ENCODE measurements at places on chromosomes 3 and 15.

- no peak for DNase-seq
These were observed 213.8 kb downstream of the NR1D2 start for GRCh38 chr3:24158761-24159454.

DNA sequence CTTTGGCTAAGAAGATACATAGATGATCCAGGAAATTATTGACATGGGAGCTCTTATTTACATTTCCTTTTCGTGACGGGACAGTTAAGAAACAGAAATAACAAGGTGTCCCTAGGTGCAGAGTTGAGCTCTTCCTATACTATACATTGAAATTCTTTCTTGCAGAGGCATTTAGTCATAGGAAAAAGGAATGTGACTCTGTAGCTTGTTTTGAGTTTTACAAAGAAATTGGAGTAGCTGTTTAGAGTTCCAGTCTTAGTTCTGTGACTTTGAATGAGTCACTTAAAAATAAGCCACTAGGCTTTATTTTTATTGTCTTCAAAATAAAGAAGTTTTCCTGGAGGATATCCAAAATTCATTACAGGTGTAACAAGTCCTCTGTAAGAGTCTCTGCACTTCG lies 723.5 kb upstream of the SGO1 start:
- DNase-seq = no peak

DNA sequence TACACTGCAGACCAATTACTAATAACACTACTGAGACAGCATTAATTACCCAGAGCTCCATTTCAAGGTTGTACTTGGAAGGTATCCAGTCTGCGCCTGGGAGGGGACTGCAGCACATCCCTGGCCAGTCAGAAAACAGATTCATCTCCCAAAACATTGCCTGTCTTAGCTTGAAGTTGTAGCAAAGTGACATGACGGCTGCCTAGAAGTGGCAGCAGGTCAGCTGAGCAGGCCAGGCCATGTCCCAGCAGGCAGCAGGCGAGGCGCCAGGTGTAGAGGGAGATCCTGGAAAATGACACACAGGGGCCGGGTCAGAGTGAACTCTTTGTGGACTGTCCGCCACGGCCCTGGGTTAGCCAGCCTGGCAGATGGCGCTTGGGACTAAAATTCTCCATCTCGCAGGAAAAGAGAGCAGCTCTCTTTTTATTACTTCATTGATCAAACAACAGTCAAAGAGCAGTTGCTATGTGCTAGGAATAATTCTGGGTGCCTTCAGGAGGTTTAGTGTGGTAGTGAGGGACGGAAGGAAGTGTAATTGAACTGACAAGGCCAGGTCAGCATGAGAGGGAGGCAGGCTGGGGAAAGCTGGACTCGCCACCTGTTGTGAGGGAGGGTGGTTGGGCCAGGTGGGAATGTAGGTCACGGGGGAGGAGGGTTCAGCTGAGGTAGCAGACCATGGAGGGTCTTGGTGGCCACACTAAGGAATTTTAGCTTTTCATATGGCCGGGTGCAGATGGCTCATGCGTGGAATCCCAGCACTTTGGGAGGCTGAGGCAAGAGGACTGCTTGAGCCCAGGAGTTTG lies 1.3 kb upstream of the MAP6D1 start:
- DNase-seq = no peak

DNA sequence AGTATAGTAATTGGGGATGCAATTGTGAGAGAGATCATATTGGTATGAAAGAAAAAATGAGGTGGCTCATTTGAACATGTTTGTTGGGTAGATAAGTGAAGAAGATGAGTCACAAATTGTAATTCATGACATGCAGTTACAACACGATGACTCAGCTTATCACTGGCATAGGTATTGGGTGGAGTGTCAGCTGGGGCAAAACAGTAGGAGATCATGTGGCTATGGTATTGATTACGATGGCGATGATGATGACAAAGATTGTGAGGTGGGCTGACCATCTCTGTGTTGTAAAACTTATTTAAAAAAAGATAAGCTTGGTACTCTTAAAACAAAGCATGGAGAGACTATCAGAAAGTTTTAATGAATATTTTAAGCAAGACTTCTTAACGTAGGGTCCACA lies 11.6 kb upstream of the DPH6 start:
- DNase-seq = no peak

- no peak for DNase-seq
These were observed 80.9 kb downstream of the RAP2B start for GRCh38 chr3:153242896-153243295.

DNA sequence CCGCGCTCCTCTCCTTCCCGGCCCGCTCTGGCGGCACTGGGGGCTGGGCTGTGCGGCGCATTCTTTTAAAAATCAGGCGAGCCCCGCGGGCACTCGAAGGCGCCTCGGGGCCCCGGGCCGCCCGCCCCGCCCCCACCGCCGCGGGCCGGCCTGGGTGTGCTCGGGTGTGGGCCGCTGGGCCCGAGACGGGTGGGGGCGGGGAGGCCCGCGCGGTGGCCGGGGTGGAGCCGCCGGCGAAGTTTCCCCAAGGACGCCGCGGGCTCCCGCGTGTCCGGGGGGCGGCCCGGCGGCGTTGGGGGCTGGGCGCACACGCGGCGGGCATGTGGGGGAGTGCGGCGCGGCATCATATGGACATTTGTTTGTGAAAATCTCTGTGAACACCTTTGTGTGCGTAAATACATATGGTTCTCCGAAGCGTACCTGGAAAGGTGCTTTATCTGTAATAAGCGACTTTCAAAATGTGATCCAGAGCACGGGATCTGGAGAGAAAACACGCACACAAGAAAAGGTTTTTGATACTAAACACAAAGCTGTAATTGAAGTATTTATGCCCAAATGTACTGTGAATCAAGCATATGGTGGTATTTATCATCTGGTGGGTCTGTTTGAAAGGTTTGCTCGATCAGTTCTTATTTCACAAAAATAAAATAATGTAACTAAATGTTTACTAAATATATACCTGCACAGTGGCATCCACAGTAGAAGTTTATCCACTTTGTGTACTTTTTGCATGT lies 612 bp upstream of the TBL1XR1 start:
- DNase-seq = peak; percentile 37

- DNase-seq = no peak
These were observed 193.2 kb upstream of the TPRG1 start for GRCh38 chr3:188978421-188979171.

GRCh38 chr3:8529181-8529637 lies 27.6 kb downstream of the LMCD1 start:
- DNase-seq = no peak

GRCh38 chr15:48500595-48500994 lies 144.9 kb downstream of the FBN1 start:
- DNase-seq = no peak

GRCh38 chr15:81170511-81170910 lies 26.2 kb upstream of the IL16 start:
- no peak for DNase-seq

DNA sequence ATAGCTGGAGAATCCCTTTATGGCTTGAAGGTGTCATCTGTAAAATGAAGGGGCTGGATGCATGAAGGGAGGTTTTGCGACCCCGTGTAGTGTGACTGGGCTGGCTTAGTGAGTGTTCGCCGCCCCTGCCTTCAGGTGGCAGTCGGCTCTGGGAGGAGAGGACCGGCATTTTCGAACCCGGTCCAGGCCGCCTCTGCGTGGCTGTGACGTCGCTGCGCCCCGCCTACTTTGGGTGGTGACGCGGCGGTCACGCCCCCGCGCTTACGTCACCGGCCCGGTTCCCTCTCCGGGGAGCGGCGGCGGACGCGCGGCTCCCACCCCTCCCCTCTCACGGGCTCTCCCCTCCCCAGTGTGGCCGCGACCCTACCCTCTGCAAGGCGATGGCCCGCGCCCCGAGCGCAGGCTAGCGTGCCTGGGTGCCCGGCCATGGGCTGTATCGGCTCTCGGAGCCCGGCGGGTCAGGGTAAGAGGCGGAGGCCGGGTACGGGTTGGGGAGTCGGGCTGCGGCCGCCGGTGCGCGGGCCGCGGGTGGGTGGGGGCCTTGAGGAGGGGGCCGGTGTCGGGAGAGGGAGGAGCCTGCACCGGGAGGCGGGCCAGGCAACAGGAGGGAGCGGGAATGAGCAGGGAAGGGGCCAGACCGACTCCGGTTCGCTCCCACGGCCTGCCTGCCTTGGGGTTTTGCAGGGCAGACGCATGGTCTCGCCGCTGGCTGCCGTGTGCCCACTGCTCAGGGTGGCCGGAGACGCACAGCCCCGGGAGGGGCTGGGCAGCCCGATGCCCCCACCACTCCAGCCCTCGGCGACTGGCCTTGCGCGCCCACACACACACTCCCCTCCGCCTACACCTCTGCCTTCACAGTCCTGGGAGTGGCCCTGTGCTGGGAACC lies 1.5 kb upstream of the FAM131A start:
- DNase-seq = peak; percentile 46

- DNase-seq = no peak
These were observed 633.1 kb downstream of the ZPLD1 start for GRCh38 chr3:103067963-103068362.

GRCh38 chr3:115363071-115363470 lies 216.0 kb upstream of the ZBTB20 start:
- DNase-seq = peak; percentile 68

DNA sequence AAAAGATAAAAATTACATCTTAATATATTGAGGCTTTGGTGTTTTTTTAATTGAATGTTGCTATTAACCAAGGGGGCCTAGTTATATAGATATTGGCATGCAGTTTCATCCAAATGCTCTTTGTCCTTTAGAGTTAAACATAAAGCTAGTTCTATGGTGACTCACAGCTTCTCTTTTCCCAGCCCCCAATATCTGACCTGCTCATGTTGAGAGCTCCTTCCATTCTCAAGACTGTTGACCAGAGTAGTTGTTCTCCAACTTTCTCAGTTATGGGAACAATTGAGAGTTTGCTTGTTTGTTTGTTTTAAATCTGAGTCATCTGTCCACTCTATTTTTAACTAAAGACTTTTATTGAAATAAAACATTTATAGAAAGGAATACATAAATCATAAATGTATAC lies 15.8 kb upstream of the RARB start:
- DNase-seq = no peak

DNA sequence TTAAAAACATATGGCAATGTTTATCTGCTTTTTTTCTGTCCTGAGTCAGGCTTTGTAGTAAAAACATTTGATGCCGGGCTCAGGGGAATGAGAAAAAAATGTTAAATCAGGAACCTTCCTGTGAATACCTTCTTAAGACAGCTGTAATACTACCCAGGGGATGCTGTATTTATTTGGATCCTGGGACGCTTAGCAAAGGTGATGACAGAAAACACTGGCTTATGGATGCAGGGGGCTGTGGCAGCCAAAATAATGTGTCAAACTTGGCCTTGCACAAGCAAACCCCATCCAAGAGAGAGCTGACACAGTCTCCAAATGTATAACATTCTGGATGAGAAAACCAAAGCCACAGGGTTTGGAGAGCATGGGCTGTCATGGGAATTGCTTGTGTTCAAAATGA lies 438.2 kb upstream of the PROK2 start:
- DNase-seq = no peak

- peak; percentile 89 for DNase-seq
These were observed 32.8 kb downstream of the LINGO1 start for GRCh38 chr15:77599899-77600298.

DNA sequence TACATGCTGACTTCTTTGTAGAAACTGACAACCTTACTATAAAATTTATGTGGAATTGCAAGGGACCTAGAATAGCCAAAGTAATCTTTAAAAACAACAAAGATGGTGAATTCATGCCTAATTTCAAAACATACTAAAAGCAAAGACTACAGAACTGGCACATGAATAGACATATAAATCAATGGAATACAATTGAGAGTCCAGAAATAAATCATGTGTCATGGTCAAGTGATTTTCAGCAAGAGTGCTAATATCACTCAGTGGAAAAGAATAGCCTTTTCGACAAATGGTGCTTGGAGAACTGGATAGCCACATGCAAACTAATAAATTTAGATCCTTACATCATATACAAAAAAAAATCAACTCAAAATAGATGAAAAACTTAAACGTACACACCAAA lies 8.7 kb downstream of the IMPG2 start:
- no peak for DNase-seq

- DNase-seq = no peak
These were observed 130.6 kb downstream of the RPL22L1 start for GRCh38 chr3:170739410-170739809.

Measured in NCI-H526 treated with DMSO at 0.1 percent for 48 hours (cell line).